M059J (cell line): ENCODE measurements at places on chromosomes 3 and 15. TPM values are rescaled to one million over a fixed set of nuclear protein-coding genes. Genes with fewer than 3 reads are reported as not detected.

- DNase-seq, result no peak
These were observed 32.3 kb upstream of the APH1B start for GRCh38 chr15:63244976-63245645.

DNA sequence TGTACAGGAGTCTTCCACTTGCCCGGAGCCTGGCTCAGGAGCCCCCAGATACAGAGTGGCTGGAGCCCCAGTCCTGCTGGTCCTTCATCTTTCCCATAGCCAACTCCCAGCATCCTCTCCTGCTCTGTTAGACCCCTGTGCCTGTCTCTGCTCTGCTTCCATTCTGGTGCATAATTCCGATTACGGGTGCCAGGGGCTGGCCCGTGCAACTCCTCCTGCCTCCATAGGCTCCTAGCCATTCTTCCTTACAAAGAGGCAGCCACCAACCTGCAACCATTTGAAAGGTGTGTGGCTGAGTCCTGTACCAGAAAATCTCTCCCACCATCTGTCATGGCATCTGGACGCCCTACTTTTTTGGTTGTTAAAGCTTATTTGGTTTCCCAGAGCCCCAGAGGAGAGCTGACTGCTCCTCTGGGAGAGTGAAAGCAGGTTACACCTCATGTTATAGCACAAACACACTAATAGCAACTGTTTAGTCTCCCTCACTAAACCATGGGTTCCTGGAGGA is 5.2 kb upstream of the RAD18 start:
- no peak for DNase-seq

DNA sequence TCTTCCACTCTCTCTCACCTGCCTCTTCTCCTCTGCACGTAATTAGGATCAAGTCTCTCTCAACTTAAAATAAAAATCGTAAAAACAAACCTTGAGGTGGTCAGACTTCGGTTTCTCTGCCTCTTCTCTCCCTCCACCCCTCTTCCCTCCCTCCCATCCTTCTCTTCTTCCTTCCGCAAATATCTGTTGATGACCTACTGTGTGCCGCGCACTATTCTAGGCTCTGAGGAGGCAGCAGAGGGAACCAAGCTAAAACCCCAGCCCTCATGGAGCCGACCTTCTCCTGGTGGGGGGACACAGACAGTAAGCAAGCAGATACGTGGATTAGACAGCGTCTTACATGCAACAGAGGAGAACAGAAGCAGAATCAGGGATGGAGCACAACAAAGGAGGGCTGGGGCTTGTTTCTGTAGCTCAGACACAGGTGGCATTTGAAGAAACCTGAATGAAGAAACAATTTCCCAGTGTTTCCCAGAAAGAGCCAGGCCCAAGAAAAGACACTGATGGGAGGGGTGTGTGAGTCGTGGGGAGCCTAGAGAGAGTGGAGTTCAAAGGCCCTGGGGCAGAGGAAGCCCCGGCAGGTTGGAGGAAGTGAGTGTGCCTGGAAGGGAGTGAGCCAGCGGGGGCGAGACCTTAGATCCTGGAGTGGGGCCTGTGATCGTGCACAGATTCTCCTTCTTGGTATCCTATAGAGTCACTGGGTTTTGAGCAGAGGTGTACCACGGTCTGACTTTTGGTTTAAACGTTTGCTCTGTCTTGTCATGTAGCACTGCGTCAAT is 80.5 kb downstream of the TOP2B start:
- DNase-seq, result peak; percentile 20

GRCh38 chr3:130299531-130299930 is 45.9 kb upstream of the COL6A5 start:
- no peak for DNase-seq

DNA sequence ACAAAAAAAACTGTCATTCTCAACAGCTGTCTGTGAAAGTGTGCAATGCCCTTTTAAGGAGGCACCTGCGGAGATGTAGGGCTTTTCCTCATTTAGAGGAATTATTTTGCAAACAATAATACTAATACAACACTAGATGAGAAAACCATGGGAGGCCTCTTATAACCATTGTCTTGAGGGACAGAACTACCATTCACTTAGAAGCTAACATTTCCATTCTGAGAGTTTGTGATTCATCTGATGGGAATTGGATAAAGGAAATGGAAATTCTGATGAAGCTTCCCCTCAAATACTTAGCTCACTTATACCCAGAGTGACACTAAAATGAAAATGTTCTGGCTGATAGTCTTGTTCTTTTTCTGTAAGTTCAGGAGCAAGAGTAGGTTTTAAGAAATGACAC is 147.7 kb downstream of the CADPS start:
- peak; percentile 16 for DNase-seq

DNA sequence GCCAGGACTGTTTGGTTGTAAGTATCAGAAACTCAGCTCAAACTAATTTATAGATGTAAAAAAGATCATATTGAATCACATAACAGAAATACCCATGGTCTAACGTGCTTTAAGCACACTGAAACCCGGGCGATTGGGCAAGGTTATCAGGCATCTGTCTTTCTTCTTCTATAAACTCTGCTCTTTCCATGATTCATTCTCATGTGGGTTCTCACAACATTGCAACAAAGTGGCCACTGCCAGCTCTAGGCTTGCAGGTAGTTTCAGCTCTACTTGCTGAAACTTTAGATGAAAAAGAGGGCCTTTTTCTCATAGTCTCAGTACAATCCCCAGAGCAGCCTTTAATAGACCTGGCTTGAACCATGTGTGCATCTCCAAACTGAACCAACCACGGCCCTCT is 456.1 kb downstream of the MFSD1 start:
- peak; percentile 38 for DNase-seq

DNA sequence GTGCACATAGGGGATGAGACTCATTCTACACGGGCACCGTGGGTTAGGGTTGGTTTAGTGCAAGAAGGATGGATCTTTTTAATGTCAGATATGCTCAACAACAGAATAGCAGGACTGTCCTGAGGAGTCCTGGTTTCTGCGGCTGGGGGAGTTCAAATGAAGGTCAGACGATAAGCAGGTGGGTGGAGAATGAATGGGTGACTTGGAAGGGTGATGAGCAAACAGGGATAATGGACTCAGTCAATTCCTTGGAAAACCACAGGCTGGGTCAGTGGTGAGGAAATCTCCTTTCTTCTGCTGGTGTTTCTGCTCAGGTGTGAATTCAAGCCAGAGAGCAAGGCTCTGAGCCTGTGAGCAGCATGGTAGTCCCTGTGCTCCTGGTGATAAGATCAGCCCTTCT is 59.9 kb downstream of the MESD start:
- DNase-seq, result peak; percentile 60

GRCh38 chr3:16897254-16897926 is 12.6 kb downstream of the PLCL2 start:
- peak; percentile 63 for DNase-seq

- DNase-seq, result no peak
These were observed 202.5 kb downstream of the LSAMP start for GRCh38 chr3:116242825-116243224.

DNA sequence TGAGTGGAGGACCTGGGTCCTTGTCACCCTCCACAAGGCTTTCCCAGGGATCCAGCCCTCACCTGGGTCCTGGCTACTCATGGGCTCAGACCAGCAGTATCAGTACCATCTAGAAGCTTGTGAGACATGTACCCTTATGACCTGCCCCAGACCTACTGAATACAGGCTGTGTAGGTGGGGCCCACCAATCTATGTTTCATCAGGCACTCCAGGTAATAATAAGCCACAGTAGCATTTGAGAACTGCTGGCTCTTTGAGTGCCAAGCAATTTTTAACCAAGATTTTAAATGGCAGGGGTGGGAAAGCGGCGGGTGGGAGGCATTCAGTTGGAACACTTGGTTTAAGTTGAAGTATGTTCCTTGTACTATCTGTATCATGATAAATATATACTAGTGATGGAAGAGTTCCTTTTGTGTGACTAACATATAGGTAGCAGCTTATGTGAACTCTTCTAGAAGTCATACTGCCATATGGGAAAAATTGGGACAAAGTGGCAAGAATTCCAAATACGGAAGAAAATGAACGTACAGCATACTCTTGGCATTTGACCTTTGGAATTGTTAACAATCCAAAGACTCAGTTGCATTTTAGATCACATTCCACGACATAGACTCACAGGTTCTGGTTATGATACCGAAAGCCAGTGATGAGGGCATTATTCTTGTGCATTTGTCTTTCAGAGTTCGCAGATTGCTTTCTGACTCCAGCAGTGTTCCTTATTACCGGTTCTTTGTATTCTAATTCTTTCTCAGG is 190.4 kb downstream of the GHSR start:
- DNase-seq, result no peak

GRCh38 chr3:24475925-24476324 is 18.7 kb downstream of the THRB start:
- DNase-seq, result peak; percentile 71

GRCh38 chr15:53034767-53035245 is 244.7 kb upstream of the ONECUT1 start:
- no peak for DNase-seq

DNA sequence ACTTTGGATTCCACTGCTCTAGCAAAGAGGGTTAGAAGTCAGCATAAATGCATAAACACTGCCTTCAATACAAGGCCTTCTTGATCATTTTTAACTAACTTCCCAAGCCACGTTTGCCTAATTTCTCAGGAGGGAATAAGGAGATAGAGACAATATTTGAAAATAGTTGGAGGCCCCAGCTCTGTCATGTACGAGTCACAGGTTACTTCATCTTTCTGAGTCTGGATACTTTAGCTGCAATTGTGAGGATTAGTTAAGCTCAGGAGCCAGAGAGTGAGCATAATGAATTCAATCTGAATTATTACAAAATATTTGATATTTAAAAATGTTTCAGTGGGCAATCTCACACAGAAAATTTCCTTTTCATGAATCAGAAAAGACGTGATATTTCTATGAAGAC is 298.9 kb downstream of the SHOX2 start:
- DNase-seq, result peak; percentile 27

GRCh38 chr3:40793730-40794129 is 269.0 kb downstream of the ZNF621 start:
- DNase-seq, result no peak

- DNase-seq, result no peak
These were observed 386.7 kb downstream of the UNC13C start for GRCh38 chr15:54364961-54365360.

DNA sequence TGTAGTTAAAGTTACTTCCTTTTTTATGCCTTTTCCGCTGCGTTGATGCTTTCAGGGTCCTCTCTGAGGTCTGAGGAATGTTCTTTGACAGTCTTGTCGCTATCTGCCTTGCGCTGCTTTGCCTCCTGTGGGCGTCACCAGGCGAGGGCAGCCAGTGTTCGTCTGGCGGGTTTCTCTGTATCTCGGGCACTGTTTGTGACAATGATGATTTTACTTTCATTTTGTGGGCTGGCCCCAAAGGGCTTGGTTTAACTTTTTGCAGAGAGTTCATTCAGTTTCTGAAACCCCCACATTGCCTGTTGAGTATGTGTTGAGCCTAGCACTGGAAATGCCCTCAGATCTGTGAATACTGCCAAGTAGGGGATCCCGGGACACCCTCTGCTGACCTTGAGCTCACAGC is 24.6 kb upstream of the SACM1L start:
- DNase-seq, result no peak

DNA sequence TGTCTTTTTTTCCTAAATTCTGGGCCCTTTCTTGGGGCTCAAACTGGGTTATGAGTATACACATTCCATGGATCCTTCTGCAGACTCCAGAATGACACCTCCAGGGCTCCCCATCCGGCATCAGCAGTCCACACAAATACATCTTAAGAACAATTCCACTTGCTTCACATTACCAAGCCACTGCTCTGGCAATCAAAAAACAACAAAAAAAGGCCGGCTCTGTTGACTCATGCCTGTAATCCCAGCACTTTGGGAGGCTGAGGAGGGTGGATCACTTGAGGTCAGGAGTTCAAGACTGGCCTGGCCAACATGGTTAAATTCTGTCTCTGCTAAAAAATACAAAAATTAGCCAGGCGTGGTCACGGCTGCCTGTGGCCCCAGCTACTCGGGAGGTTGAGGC is 49.9 kb upstream of the LPP start:
- peak; percentile 38 for DNase-seq

DNA sequence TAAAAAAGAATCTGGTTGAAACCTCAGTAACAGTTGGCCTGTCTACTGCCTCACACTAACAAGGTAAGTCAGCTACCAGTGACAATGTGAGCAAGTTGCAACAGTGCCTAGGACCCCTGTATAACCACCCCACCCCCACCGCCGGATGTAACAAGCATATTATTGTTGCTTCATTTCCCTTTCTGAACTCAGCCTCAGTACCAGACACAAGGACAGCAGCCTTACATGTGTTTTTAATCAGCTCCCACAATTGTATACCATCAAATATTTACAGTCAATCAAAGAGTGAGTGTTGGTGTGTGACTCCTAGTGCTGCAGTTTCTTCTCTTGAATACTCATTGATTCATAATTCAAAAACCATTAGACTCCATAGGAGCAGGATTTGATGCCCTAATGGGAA is 96.4 kb downstream of the PYDC2 start:
- DNase-seq, result no peak

DNA sequence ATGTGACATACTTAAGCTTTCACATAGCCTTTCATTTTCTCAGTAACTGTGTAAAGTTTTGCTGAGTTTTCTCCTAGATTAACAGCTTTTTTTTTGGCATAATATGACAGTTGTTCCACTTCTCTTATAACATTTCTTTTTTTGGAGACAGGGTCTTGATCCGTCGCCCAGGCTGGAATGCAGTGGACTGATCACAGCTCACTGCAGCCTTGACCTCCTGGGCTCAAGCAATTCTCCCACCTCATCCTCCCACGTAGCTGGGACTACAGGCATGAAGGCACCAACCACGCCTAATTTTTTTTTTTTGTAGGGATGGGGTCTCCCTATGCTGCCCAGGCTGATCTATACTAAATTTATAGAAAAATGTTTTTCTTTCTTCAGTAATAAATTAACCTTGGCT is 30.1 kb downstream of the DLG1 start:
- no peak for DNase-seq

DNA sequence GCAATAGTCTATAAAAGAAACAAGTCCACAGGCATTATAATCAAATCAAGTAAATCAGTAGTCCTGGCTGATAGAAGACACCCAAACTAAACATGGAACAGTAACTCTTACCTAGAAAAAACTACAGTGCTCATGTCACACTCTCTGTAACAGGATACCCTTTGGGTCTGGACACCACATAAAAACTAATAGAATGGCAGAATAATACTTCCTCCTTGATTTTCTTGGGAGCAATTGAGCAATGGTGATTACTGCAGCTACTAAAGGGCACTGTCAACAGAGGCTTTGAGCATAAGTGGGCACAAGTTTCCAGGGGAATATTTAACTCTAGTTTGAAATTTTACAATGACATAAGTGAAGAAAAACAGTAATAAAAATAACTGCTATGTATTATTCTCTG is 59.5 kb downstream of the GLB1 start:
- DNase-seq, result no peak

GRCh38 chr15:37701230-37701629 is 233.2 kb upstream of the TMCO5A start:
- DNase-seq, result no peak

The LRRC34 gene
- 0.71 and 1.6 TPM in 2 replicates for total RNA-seq

The HYAL1 gene
- total RNA-seq, result not detected in 2 replicates

The CYP11A1 gene
- total RNA-seq, result 0.07 and 0.10 TPM in 2 replicates

The XXYLT1 gene
- total RNA-seq, result 33.5 and 53.8 TPM in 2 replicates

The CDHR4 gene
- not detected in 2 replicates for total RNA-seq

The CHP1 gene
- total RNA-seq, result 81.7 and 92.7 TPM in 2 replicates

The HDAC11 gene
- 4.6 and 5.5 TPM in 2 replicates for total RNA-seq

The DPPA4 gene
- total RNA-seq, result not detected in 2 replicates

The POPDC2 gene
- total RNA-seq, result 0.12 TPM in 1 of 2 replicates, not detected in the other
